ENCODE measurements at places on chromosomes 5 and 9.

GRCh38 chr5:65066387-65067146, 297.8 kb downstream of the CWC27 start:
- DNase-seq: no peak

GRCh38 chr9:69034071-69034470, 1.5 kb upstream of the FXN start:
- DNase-seq: no peak

- no peak for DNase-seq
Observed at GRCh38 chr5:132364319-132364718, 5.2 kb upstream of the SLC22A5 start.

GRCh38 chr9:88737876-88738275, 202.9 kb downstream of the NXNL2 start:
- no peak for DNase-seq

DNA sequence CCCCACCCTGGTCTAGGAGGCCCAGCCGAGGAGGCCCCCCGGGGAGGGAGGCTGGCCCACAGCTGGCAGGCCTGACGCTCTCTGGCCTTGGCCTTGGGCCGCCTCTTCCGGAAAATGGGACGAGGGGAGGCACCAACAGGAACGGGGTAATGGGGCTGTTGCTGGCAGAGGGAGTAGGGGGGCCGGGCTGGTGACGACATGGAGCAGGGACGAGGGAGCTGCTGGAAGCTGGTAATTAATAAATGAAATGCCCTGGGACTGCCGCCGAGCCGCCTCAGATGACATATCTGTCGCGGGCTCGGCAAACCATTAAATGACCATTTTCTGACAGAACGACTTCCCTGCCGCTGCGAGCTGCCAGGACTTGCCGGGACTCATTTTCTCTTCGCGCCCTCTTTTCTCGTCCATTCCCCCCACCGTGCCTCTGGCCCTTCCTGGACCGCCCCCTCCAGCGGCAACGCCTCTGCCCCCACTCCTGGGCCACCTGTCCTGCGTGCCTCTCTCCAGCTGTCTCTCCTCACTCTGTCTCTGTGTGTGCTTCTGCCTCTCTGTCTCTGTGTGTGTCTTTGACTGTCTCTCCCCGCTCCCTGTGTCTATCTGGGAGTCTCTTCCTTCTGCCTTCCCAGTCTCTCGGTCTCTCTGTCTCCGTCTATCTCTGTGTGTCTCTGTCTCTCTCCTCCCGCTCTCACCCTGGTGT, 215.7 kb downstream of the PAX5 start:
- DNase-seq: peak; percentile 64

GRCh38 chr5:151081431-151082281, 822 bp upstream of the TNIP1 start:
- DNase-seq: no peak

- DNase-seq: no peak
Observed at GRCh38 chr9:15882328-15882727, 329.5 kb downstream of the CCDC171 start.

- DNase-seq: peak; percentile 20
Observed at GRCh38 chr9:24479361-24480059, 66.2 kb downstream of the IZUMO3 start.

- no peak for DNase-seq
Observed at GRCh38 chr5:56090793-56091460, 96.2 kb upstream of the IL6ST start.

DNA sequence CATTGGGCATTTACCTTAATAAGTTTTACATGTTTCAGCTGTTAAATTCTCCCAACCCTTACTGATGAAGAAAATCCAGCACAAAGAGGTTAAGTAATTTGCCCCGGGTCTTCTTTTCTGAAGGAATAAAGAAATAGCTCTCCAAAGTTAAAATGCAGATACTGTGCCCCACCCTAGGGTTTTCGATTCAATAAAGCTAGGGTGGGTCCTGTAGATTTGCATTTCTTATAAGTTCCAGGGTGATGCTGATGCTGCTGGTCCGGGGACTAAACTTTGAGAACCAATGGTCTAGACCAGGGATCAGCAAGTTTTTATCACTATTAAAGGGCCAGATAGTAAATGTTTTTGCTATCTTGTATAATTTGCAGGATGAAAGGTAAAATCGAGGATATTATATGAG, 156.7 kb downstream of the ADAMTS12 start:
- no peak for DNase-seq

GRCh38 chr5:102924963-102925362, 169.9 kb downstream of the PAM start:
- DNase-seq: peak; percentile 20

GRCh38 chr5:8949908-8950307, 596.0 kb downstream of the SEMA5A start:
- no peak for DNase-seq

DNA sequence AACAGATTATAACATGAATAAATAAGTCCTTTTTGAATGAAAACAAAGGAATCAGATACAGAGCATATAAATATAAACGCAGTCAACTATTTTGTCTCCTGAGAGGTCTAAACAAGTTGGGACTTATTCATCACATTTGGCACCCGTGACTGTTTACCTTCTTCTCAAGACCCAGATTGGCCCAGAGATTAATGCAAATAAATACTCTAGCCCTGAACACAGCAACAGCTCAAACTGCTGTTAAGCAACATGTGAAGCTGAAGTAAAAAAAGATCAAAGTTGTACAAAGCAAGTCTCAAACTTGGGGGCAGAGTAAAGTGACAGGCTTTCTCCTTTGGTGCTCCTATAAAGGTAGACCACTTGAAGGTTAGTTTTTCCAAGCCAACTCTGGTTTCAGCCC, 95.0 kb upstream of the NR5A1 start:
- peak; percentile 35 for DNase-seq

DNA sequence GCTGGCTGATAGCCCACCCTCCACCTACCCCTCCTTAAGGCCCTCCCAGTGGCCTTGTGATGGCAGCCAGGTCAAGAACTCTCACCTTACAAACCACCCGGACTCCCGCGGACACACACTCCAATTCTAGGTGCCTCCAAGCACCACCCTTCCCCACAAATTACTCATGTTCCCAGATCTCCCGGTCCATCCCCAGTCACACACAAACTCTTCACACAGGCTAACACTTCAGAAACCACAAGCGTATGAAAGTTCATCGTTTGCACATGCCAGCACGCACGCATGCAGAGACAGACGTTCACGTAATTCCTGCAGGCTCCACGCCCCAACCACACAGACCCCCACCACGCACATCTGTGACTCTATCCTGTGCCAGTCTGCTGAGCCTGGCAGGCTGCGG, 18.0 kb downstream of the NR5A1 start:
- no peak for DNase-seq

DNA sequence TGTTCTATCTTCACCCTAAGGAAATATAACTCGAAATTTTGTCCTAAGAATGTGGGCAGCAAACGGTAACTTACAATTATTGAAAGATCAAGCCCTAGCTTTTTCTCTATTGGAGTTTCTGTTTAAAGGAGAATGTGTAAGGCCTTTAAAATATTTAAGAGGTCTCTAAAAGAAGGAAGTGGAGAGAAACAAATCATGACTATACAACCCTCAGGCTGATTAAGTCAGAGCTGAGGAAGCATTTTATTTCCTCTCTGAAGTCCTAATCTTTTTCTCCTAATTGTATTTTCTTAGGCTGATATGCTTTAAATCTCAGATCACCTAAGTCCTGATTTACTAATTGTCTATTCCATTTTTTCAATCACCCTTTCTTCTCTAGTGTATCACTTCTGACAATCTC, 1708.8 kb upstream of the C9orf72 start:
- DNase-seq: no peak

- no peak for DNase-seq
Observed at GRCh38 chr5:41213340-41213739, at the start of gene C6. Gene C6, minus strand, starts transcription at chr5:41213532. Its CDS starts 10,302 bp downstream, at chr5:41203230.

GRCh38 chr5:141101059-141101458, 786 bp downstream of the PCDHB3 start:
- DNase-seq: peak; percentile 0

DNA sequence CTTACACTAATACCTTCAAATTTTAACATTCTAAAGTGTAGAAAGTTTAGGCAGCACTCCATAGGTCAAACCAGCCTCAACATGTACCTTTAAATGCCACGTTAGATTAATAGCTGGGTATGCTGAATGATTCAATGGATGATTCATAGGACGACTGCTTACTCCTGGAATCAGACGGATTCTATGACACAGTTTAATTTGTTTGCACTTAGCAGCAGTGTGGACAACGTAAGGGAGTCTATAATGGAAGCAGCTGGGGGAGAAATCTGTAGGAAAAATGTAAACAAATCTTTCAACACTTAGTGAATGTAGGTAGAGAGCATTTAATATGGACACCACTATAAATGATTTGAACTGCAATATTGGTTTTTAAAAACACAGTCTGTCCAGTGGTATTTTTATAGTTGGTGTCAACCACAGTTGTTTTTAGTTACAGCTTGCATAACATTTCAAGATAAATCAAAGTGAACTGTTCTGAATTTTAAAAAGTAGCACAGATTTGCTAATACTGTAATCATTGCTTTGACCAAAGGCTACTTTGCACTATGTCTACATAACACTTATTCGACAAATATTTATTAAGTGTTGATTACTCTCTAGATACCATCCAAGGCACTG, 701.5 kb upstream of the MEF2C start:
- no peak for DNase-seq

GRCh38 chr9:127225801-127226625, 38.6 kb upstream of the GARNL3 start:
- peak; percentile 26 for DNase-seq

GRCh38 chr5:176776141-176776865, 34.1 kb upstream of the UNC5A start:
- no peak for DNase-seq

DNA sequence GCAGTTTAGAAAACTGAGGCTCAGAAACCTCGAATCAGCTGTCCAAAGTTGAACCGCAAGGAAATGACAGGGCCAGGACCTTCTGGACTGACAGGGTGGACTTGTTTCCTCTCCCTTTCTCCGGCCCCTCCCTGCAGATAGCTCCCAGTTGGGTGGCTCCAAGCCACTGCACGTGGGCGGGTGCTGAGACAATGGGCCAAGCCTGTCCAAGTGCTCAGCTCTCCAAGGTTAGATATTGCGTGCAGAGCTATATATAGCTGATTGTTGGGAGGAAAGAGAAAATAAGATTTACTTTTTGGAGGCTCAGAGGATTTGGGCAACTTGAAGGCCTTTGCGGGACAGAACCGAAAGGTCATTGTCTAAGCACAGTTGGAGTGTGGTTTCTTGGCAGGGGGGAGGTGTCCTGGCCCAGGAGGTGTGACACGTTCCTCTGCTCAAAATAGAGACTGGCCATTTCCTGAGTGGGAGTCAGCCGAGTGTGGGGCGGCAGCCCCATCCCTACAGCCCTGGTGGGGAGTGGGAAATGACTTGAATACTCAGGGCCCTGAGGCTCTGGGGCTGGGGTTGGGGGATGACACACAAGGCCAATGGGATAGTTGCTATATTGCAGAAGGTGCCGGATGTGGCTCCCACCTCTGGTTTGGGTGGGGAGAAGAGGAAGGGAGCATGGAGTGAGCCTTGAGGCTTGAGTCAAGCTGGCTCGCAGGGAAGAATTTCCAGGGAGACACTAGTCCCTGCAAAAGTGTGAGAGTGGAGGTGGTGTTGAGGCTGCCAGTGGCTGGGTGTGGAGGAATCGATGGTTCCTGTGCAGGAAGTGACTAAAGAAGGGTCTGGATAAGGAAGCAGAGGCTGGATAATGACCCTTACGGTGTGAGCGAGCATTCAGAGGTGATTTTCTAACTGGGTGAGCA, 44.4 kb upstream of the SMAD5 start:
- no peak for DNase-seq

DNA sequence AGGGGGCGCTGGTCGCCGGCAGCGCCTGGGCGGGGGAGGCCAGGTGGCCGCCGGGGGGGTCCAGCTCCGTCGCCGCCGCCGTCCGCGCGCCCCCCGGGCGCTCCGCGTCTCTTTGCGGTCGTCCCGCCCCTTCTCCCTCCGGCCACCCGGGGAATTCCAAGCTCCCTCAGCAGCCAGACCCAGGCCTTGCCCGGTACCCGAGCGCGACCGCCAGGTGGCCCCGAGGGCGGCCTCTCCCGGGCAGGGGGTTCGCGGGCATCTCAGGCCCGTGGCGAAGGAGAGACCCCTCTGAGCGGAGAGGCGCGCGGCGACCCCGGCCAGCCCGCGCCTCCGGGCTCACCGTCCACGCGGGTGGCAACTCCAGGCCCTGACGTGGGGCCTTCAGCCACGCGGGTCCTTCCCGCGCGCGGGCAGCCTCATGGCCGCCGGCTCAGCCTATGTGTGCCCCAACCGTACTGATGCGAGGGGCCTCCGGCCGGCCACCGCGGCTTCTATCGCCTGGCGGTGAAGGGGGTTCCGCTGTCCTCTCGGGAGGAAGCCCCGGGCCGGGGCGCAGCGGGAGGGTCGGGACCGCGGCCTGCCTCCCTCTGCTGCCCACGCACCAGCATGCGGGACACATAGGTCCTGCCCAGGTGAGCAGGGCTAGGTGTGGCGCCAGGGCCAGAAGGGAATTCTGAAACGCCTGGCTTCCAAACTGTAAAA, 529 bp upstream of the NRARP start:
- peak; percentile 89 for DNase-seq

- no peak for DNase-seq
Observed at GRCh38 chr5:171957591-171958251, 48.7 kb downstream of the FBXW11 start.

GRCh38 chr5:83720836-83721537, at the start of gene HAPLN1:
Gene HAPLN1, minus strand, starts transcription at chr5:83720855. Its CDS starts 47,332 bp downstream, at chr5:83673523.
- DNase-seq: peak; percentile 75

GRCh38 chr5:147547730-147548129, 37.9 kb upstream of the DPYSL3 start:
- DNase-seq: no peak

DNA sequence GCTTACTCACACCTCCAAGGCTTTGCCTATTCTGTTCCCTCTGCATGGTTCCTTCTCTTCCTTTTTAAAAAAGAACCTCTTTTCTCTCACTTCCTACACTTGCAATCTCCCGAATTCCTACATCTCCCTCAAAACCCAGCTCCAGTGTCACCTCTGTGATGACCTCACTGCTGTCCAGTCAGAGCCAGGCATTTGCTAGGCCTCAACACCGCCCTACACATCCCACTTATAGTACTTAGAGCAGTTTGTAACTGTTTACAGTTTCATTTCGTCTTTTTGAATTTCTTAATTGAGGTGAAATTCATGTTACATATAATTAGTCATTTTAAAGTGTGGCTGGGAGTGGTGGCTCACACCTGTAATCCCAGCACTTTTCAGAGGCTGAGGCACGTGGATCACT, 30.8 kb downstream of the CD14 start:
- no peak for DNase-seq

DNA sequence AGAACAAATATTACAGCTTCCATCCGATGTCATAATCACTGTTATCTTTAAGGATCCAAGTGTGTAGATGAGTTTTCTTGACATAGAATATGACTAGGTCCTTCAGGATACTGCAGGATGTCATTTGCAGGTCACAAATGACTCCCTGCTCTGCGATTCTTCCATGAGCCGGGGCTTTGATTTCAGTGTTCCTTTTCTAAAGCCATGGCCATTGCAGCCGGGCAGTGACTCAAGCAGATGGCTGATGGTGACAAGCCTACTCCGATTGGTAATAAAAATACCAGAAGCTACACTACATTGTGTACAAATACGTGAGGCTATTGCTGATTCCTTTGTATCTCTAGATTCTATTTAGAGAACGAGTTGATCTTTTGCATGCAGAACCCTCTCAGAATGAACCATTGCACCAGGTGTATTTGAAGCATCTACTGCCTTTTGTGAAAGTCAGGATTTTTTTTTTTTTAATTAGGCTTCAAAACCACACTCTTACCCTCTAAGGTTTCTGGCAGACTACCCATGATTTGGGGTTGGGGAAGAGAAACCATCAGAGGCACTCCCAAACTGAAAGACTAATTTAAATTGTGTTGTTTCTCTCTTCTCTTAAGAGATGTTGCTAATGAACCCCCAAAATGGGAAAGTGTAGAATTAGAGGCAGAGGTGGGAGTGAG, 271.0 kb upstream of the ADRA1B start:
- no peak for DNase-seq

Data from eye (tissue), 1 donor.